ENCODE measurements at places on chromosomes 2 and 18.

- DNase-seq: peak; percentile 89
Measured at GRCh38 chr2:143558665-143559064, 429.4 kb downstream of the ARHGAP15 start.

DNA sequence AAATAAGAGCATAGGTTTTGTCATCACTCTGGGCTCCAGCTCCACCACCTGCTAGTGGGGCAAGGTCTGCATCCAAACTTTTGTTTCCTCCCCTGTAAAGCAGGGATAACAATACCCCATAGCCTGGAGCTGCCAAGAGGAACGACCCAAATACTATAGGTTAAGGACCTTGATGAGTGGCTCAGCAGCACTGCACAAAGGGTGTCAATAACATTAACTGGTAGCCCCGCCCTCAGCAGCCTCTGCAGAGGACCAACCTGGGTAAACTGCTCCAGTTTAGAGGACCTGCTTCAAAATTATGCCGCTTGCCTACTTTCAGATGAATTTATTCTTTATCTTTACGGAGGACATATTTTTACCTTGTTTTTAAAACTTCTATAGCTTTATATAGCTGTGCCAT, 65.8 kb upstream of the RIOK3 start:
- no peak for DNase-seq

DNA sequence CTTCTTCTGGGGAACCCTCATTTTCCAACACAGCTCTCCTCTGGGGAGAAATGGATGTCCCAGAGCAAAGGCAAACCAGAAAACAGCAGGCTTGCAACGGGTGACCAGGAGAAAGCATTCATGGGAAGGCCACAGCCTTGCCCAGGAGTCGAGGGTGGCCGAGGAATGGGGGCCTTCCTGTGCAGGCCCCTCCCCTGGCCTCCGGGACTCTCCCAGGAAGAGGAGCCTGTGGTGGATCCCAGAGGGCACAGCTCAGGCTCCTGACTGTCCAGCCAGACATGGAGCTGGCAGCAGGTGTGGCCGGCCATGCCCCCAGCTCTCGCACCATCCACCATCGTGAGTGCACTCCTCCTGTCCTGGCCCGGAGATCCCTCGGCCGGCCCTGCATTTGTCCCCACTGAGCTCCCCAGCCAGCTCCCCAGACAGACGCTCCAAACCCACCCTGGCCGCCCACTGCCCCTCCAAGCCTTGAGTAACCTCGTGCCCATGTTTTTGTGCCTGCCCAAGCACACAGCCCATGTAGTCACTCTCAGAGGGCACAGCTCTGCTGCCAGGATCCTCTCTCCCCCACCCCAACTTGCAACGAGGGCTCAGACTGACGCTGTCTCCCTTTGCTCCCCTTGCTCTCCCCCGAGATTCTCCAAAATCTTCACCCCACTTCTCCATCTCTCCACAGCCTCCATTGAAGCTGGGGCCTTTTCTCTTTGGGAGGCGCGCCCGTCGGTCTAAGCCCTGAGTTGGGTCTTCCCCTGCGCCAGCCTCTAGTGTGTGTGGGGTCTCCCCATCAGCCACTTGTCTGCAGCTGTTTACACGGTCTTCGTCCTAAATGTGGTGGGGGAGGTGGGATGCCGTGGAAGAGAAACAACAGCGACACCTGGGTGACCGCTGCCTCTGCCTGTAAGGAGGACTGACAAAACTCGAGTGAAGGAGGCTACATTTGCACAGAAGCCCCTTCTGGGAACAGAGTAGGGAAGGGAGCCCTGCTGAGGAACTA, 9.8 kb downstream of the PRLH start:
- DNase-seq: no peak

DNA sequence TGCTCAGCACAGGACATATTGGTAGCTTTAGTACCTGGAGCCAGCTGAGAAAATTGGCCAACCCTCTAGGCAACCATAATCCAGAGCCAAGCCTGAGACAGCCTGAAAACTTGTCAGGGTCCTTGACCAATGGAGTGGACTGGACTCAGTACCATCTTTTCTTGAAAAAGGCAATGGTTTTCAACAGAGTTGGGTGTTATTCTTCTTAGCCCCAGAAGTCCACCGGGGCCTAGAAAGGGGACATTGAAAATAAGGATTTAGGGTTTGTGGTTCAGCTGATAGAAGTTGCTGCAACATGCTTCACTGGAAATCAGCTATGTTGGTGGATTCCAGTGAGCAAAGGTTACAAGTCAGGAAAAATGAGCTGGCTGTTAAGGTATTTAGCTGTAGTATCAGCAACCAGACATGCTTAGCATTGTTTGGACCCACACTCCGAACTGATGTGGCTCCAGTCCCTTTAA, 22.1 kb upstream of the CNOT11 start:
- peak; percentile 45 for DNase-seq

DNA sequence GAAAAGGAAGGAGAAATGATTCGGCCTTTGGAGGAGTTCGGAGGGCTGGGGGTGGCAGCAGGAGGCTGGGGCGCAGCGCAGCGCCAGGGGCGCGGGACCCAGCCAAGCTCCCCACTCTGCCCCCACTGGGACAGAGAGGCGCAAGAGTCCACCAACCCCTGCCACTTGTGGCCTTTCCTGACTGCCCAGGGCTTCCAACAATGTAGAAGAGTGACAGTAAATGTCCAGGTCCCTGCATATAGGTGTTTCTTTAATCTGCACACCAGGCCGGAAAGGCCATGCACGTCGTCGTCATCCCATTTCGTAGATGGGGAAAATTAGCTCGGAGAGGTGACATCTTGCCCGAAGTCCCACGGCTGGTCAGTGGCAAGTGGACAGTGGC, 96.6 kb downstream of the INHBB start:
- no peak for DNase-seq

DNA sequence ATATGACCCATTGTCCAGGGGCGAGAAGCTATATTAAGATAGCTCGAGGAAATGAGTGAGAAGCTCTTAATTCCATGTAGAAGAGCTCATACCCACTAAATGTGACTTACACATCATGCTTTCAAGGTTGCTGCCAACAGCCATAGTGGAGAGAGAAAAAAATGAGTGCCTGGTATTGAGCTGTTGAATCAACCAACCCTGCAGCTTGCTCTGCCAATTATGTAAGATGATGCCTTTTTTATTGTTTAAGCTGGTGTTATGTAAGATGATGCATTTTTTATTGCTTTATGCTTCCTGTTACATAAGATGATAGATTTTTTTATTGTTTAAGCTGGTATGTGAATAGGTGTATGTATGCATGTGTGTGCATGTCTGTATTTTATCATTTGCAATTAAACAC, 228.2 kb downstream of the CCDC178 start:
- peak; percentile 55 for DNase-seq

- DNase-seq: no peak
Measured at GRCh38 chr2:59590798-59591197, 962.7 kb downstream of the BCL11A start.

GRCh38 chr2:43318791-43319190, 92.4 kb upstream of the ZFP36L2 start:
- no peak for DNase-seq

DNA sequence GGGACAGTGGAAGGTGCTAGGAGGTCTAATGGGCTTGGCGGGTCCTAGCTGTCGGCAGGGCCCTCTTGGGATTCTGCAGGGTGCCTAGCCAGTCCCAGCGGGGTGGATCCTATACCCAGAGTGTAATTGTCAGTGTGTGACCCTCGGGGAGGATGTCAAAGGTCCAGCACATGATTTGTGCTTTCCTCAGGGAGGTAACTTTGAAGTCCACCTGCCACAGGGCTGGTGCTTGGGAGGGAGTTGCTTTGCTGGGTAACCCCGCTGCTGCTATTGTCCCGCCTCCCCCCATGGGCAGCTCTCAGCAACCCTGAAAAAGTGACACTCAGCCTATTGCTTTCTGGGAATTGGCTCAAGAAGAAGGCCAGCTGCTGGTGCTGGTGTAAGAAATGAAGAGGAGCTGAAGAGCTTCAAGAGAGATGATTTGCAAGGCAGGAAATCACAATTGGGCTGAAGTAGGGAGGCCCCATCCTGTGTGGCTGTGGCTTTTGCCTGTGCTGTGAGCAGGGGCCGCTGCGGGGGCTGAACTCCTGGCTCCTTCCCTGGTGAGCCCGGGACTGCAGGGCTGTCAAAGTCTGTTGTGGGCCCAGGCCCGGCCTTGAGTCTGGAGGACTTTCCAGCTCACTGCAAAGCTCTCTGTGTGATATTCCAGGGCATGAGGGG, 36.4 kb downstream of the EMILIN2 start:
- DNase-seq: no peak

GRCh38 chr2:238202326-238203093, 985 bp downstream of the ILKAP start:
- peak; percentile 22 for DNase-seq

DNA sequence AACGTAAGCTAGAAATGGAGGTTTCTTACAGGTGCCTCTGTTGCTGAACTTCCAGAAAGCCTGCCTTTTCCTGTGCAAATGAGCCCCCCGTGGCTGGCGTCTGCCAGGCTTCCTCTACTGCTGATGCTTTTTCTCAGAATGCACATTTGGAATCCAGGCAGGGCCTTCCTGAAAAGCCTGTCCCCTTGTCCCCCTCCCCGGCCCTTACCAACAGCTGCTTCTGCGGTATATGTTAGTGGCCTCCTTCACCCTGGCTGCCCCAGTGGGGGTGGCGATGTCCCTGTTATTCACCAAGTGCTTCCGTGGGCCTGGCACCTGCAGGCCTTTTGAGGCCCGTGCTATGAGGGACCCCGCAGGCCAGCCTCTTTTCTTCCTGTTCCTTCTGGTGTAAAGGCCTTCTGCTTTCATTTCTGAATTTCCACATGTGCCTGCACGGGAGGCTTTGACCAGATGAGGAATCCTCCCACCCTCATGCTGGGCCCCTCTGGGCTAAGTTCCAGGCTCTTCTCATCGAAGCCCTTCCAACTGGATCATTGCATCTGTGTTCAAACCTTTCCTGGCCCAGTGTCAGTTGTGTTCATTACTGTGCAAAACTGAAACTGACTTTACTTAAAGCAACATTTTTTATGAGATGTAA, 10.4 kb downstream of the CNDP2 start:
- DNase-seq: no peak

- DNase-seq: no peak
Measured at GRCh38 chr18:6078877-6079276, 183.6 kb upstream of the TMEM200C start.

DNA sequence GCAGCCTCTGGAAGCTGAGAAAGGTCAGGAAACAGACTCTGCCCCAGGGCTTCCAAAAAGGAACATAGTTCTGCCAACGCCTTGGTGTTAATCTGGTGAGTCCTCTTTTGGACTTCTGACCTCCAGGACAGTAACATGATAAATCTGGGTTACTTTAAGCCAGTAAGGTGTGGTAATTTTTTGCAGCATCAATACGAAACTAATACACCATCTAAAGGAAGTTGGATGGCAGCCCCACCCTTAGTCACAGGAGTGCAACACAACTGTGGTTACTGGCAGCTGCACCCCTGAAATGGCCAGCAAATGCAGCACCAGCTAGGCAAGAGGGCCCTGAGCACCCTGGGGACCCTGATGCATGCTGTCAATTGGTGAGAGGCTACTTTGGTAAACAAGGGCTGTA, 25.8 kb downstream of the CREG2 start:
- DNase-seq: no peak

GRCh38 chr2:98175811-98176210, 88.8 kb downstream of the VWA3B start:
- no peak for DNase-seq

- no peak for DNase-seq
Measured at GRCh38 chr18:70005580-70005979, 57.9 kb upstream of the CD226 start.

DNA sequence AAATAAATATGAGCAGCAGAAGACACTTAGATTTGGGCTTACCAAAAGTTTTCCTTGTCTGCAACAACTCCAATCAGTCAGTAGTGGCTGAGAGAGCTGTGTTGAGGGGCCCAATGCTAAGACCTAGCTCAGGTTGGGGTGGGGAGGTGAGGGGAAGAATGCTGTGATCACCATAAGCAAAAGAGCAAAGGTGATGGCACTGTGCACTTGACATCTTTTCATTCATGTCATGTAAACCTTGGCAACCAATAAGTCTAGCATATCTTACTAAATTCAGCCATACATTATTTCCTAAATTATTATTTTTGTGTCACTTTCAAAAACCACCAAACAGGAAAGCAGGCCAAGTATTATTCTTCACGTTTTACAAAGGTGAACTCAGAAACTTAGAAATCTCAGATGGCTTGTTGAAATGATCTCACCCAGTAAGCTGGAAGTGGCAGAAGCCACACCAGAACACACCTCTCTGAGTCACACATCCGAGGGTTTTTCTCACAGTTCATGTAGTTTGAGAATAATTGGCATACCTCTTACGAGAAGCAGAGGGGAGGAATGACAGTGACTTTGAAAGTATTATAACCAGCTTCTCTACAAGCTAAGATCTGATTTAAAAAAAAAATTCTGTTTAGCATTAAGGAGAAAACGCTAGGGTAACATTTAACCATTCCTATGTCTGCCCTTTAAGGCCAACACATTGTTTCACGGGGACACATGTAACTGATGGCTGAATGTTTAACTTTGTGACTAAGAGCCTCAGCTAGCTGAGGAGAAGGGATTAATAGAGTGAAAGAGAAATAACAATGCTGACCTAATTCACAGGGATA, 43.3 kb upstream of the SETBP1 start:
- peak; percentile 91 for DNase-seq

DNA sequence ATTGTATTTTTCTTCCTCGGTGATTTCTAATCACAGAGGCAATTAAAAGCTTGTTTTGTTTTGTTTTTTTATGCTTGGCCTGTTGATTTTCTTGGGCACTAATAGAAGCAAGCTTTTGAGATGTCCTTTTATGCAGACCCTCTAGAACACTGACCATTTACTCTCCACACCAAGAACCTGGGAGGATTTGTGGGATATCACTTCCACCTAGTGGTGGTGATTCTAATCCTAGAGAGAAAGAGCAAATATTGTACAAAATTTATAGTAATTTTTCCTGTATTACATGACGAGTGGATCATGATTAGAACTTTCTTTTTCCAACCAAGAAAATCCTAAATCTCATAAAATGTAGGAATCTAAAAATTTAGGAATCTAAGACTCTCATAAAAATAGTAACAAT, 23.4 kb downstream of the NEMP2 start:
- DNase-seq: peak; percentile 26

- peak; percentile 15 for DNase-seq
Measured at GRCh38 chr2:11588228-11589110, 54.6 kb downstream of the GREB1 start.

GRCh38 chr2:66550826-66551225, 115.9 kb downstream of the MEIS1 start:
- peak; percentile 79 for DNase-seq

DNA sequence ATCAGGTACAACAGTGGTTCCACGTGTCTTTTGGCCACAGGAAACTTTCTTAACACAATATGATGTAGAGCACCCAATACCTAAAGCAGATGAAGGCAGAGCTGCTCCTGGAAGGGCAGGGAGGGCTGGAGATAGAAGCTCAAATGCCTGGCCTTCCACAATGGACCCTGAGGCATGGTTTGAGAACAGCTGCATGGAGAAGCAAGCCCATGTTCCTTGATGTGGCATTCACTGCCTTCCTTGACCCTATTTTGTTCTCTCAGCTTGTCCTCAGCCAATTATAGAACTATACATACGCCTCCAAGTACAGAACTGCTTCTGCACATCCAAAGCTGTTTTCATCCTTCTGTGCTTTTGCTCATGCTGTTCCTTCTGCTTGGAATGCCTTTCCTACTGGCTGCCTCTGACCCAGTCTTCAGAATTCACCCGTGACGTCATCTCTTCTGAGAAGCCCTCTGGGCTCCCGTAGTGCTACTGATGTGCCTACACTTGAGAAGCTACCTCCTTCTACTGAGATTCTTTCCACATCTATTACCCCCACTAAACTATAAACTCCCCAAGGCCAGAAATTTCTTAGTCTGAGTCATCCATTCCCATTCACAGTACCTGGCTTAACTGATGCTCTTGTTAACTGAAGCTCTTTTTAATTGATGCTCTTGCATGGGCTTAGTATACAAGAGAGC, 69.9 kb downstream of the CHRNA1 start:
- peak; percentile 7 for DNase-seq

GRCh38 chr18:36366994-36367839, 69.7 kb downstream of the FHOD3 start:
- no peak for DNase-seq
